ENCODE measurements at places on chromosomes 4 and X. TPM values are rescaled to one million over a fixed set of nuclear protein-coding genes. Genes with fewer than 3 reads are reported as not detected.

DNA sequence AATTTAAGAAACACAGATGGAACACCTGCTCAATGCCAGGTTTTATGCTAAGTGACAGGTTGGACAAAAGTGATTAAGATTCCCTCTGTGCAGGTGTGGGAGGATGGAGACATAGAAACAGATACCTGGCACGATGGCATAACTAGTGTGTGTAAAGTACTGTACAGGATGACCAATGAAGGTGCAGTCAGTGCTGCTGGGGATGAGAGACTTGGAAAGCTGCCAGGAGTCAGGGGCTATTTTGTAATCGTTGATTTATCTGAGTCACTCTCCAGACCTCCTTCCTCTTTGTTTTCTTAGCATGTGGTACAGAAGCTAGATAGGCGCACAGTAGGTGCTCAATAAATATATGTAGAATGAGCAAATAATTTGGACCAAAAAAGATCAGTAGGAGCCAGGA is 58.2 kb downstream of the CWH43 start:
- no peak for DNase-seq
- H3K4me3 ChIP-seq, result no peak overlapping the region
- no peaks in the 10 kb centered on the region for H3K27me3 ChIP-seq

DNA sequence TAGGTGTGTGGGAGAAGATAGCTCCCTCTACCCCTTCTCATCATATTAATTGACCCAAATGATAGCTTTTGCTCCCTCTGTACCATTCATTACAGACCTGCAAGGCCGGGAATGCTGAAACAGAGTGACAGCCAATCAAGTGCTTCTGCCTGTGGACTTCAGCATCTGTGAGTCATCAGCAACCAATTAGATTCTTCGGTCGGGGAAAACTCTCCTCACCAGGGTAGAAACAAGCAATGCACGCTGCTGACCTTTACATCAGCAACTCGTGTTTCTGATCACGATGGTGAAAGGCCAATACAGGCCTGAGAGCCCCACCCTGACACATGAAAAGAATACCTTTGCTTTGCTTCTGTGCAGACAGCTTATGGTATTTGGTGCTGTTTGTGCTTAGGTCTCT is 347.2 kb upstream of the DDX53 start:
- no peaks in the 10 kb centered on the region for H3K4me1 ChIP-seq
- H3K4me3 ChIP-seq, result no peak overlapping the region
- H3K36me3 ChIP-seq, result no peaks in the 10 kb centered on the region
- H3K27ac ChIP-seq, result no peak overlapping the region
- no peak for DNase-seq

Gene PRSS12
- total RNA-seq, result not detected

DNA sequence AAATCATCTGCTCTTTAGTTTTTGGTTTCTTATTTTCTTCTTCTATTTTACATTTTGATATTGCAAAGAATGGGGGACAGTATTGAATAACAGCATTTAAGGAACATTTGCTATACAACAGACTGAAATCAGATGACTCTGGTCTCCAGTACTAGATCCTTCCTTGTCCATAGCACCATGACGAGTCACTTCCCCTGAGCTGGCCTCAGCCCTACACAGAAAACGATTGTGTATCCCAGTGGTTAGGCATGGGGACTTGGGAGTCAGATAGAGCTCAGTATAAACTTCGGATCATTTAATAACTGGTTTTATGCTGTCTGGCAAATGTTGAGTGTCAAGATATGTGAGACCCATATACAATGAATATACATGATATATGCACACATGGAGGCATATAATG is 44.7 kb upstream of the BEX4 start:
- no peak overlapping the region for H3K4me3 ChIP-seq
- H3K27ac ChIP-seq, result no peak overlapping the region
- H3K36me3 ChIP-seq, result no peaks in the 10 kb centered on the region
- H3K27me3 ChIP-seq, result no peaks in the 10 kb centered on the region
- H3K4me1 ChIP-seq, result no peaks in the 10 kb centered on the region
- DNase-seq, result no peak

- no peaks in the 10 kb centered on the region for H3K36me3 ChIP-seq
- H3K27ac ChIP-seq, result no peak overlapping the region
- no peak for DNase-seq
- H3K4me1 ChIP-seq, result no peaks in the 10 kb centered on the region
- H3K4me3 ChIP-seq, result no peak overlapping the region
Measured at GRCh38 chr4:108502356-108502755, 118.0 kb upstream of the RPL34 start.

- no peaks in the 10 kb centered on the region for H3K36me3 ChIP-seq
- no peak overlapping the region for H3K27ac ChIP-seq
- H3K4me3 ChIP-seq, result no peak overlapping the region
Measured at GRCh38 chr4:120472447-120473131, 405.9 kb upstream of the MAD2L1 start.

DNA sequence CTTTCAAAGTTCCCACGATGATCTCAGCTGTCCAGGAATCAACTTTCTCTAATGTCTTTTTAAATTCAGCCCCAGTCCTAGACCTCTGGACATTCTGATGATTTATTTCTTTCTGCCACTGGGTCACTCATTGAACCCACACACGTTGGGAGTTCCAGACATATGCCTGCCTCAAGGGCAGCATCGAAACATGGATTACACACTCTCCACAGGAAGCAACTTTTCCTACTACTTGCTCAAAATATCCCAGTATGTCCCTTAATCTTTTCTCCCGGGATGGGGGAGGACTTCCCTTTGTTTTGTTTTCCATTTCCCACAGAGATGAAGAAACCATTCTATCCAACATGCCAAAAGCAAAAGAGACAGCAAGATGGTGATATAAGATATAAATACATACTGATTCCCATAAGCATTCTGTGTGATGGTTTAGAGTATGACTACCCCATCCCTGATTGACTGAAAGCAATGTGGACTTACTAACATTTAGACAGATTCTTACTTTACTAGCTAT is 79.8 kb upstream of the PPARGC1A start:
- no peak overlapping the region for H3K4me3 ChIP-seq
- no peaks in the 10 kb centered on the region for H3K4me1 ChIP-seq
- no peak overlapping the region for H3K27ac ChIP-seq
- no peak for DNase-seq

Gene SMIM31
- total RNA-seq, result not detected

DNA sequence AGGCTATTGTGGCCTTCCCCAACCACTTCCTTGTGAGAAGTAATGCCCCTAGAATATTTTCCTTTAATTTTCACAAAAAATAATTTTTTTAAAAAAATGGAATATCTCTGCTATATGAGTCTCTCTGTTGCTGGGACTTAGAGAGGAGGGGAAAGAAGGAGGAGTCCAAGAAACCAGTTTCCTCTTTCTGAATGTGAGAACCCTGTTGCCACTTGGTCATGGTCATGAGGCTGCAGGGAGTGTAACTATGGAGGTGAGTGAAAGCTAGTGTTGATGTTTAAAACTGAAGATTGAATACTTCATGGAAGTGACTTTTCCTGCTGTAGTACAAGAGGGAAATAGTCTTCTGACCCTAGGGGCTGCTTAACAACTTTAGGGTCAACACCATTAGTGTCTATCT is 20.4 kb downstream of the KIAA1210 start:
- H3K27me3 ChIP-seq, result peaks cover 5% of the 10 kb centered on the region
- no peak overlapping the region for H3K4me3 ChIP-seq
- H3K36me3 ChIP-seq, result no peaks in the 10 kb centered on the region
- no peak overlapping the region for H3K27ac ChIP-seq
- DNase-seq, result no peak
- H3K4me1 ChIP-seq, result no peaks in the 10 kb centered on the region

- H3K4me3 ChIP-seq, result no peak overlapping the region
- H3K27me3 ChIP-seq, result no peaks in the 10 kb centered on the region
- no peaks in the 10 kb centered on the region for H3K36me3 ChIP-seq
- H3K4me1 ChIP-seq, result no peaks in the 10 kb centered on the region
Measured at GRCh38 chr4:124278477-124278876, 434.1 kb downstream of the ANKRD50 start.

- H3K4me3 ChIP-seq, result no peak overlapping the region
- no peak for DNase-seq
- no peak overlapping the region for H3K27ac ChIP-seq
- H3K36me3 ChIP-seq, result peaks cover 35% of the 10 kb centered on the region
- peaks cover 17% of the 10 kb centered on the region for H3K4me1 ChIP-seq
Measured at GRCh38 chr4:42609051-42609450, 47.9 kb downstream of the ATP8A1 start.

- H3K27me3 ChIP-seq, result no peaks in the 10 kb centered on the region
- no peak overlapping the region for H3K27ac ChIP-seq
- peaks cover 5% of the 10 kb centered on the region for H3K4me1 ChIP-seq
- no peak for DNase-seq
- H3K36me3 ChIP-seq, result peaks cover 36% of the 10 kb centered on the region
- no peak overlapping the region for H3K4me3 ChIP-seq
Measured at GRCh38 chr4:153603258-153603657, 80.8 kb upstream of the TLR2 start.

DNA sequence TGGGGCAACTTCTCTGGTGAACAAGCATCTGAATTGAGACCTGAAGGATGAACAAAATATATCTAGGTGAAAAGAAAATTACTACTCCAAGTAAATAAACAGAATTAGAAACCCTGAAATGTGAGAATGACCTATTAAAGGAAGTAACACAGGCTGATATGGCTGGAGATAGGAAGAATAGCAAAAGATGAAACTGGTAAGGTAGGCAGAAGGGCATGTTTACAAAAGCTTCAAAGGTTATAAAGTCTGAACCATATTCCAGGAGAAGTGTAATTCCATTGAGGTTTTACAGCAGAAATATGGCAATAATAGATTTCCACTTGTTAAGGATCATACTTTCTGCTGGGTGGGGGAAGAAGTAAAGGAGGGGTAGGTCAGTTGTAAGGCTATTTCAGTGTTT is 452.0 kb downstream of the GBA3 start:
- H3K27me3 ChIP-seq, result no peaks in the 10 kb centered on the region
- H3K4me1 ChIP-seq, result no peaks in the 10 kb centered on the region
- no peaks in the 10 kb centered on the region for H3K36me3 ChIP-seq
- DNase-seq, result no peak
- H3K4me3 ChIP-seq, result no peak overlapping the region

DNA sequence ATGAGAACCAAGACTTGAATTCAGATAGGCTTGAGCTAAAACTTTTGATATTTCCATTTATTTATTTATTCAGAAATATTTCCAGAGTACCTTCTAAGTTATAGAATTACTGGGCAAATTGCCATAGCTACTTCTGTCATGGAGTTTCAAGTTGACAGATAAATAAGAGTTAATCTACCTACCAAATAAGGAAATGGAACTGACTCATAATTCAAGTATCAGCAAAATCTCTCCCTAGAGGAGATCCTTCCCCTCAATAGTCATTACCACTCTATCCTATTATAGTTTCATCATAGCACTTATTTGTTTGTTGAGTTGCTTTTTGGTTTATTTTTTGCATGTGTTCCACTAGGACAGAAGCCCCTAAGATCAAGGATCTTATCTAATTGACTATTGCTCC is 48.8 kb upstream of the CCSER1 start:
- H3K27me3 ChIP-seq, result peaks cover under 1% of the 10 kb centered on the region
- no peak for DNase-seq
- H3K4me3 ChIP-seq, result no peak overlapping the region

DNA sequence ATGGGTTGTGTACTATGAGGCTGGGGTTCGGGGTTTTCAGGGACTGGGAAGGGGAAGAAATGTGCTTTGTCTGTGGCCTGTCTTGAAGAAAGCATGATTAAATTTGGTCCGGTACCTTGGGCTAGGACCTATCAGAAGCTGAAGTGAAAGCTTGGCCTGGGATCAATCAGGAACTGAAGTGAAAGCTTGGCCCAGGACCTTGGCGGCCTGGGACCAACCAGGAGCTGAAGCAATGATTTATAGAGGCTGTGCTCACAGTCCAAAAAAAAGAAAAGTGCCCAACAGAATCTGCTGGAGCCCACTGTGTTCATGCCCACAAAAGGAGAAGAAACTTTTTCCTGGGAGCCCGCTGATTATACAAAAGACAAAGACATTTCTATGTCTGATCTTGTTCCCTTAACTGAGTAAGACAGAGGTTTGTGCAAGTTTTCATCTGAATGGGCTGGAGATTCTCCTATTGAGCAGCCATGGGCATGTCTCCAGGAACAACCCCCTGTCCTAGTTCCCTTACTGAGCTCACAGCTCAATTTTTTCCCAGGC is 1427.9 kb downstream of the FAM133A start:
- DNase-seq, result no peak
- no peaks in the 10 kb centered on the region for H3K4me1 ChIP-seq
- H3K27me3 ChIP-seq, result no peaks in the 10 kb centered on the region
- no peak overlapping the region for H3K4me3 ChIP-seq
- no peaks in the 10 kb centered on the region for H3K36me3 ChIP-seq

DNA sequence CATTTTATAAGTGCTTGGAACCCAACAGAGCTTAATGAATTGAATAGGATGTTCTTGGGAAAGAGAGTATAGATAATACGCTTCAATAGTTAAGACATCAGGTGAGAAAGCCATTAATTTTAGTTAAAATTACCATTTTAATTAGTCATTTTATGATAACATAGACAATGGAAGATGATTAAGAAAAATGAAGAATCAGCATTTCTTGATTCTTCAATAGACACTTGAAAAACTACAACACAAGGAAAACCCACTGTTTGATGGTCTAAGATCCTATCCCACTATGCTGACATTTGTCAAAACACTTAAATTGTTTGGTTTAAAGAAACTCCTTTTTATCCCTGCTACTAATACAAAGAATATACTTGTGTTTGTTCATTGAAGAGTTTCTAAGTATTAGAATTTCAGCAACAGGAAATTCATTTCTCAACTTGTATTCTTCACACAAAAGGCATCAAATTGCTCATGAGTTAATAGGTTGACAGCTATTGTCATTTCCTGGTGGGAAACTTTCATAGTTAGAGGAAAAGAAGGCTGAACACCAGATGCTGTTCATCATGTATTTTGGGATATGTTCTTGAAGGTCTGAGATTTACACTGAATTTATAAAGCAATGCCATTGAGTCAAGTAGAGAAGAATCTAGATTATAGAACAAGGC is 9.6 kb upstream of the CXCL2 start:
- peaks cover 8% of the 10 kb centered on the region for H3K27me3 ChIP-seq
- no peak for DNase-seq

- peaks cover 9% of the 10 kb centered on the region for H3K36me3 ChIP-seq
- H3K4me3 ChIP-seq, result no peak overlapping the region
- no peak for DNase-seq
- peaks cover 11% of the 10 kb centered on the region for H3K27me3 ChIP-seq
- H3K27ac ChIP-seq, result no peak overlapping the region
Measured at GRCh38 chrX:119475389-119476101, 7.3 kb downstream of the SLC25A5 start.

GRCh38 chr4:111399623-111400022 is 745.6 kb upstream of the FAM241A start:
- H3K27me3 ChIP-seq, result no peaks in the 10 kb centered on the region
- DNase-seq, result no peak
- H3K4me1 ChIP-seq, result no peaks in the 10 kb centered on the region
- H3K4me3 ChIP-seq, result no peak overlapping the region
- no peak overlapping the region for H3K27ac ChIP-seq
- H3K36me3 ChIP-seq, result no peaks in the 10 kb centered on the region

DNA sequence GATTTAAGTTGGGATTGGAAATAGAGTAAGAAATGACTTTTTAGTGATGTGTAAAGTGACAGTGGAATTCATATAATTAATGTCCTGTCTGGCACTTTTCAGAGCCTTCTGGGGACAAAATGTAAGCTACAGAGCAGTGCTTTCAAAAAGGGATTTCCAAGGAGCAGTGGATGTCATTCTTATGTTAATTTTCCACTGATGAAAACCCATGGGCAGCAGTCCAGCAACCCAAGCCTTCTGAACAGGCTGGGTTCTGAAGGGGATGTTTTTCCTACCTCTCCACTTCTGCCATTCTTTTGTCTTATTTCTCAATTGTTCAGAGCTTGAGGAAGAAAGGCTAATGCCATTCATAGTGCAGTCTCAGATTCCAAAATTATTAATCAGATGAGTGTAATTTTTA is 717.6 kb upstream of the HS3ST1 start:
- H3K27ac ChIP-seq, result no peak overlapping the region
- no peaks in the 10 kb centered on the region for H3K4me1 ChIP-seq
- no peak overlapping the region for H3K4me3 ChIP-seq
- no peaks in the 10 kb centered on the region for H3K27me3 ChIP-seq

Gene HS6ST2
- 0.38 TPM for total RNA-seq

Measured in activated CD4-positive, alpha-beta memory T cell treated with anti-CD3 and anti-CD28 coated beads, Interleukin-2, amount 10 ng/mL, durations not matched to agents 7 days and 5 days (primary cell).